Adrenal gland (tissue), 19 donors: ENCODE measurements at places on chromosomes 7 and 10. TPM values are rescaled to one million over a fixed set of nuclear protein-coding genes. Genes with fewer than 3 reads are reported as not detected.

Gene SLC26A5
- 0.42 TPM for total RNA-seq

Gene PNLIP
- total RNA-seq = 1.6 TPM

GRCh38 chr7:40223451-40224127, 88.8 kb downstream of the SUGCT start:
- DNase-seq = no peak

GRCh38 chr10:80718024-80718423, 180.3 kb downstream of the SH2D4B start:
- DNase-seq = no peak

Gene OR2A5
- not detected for total RNA-seq

Gene EBLN1
- not detected for total RNA-seq

DNA sequence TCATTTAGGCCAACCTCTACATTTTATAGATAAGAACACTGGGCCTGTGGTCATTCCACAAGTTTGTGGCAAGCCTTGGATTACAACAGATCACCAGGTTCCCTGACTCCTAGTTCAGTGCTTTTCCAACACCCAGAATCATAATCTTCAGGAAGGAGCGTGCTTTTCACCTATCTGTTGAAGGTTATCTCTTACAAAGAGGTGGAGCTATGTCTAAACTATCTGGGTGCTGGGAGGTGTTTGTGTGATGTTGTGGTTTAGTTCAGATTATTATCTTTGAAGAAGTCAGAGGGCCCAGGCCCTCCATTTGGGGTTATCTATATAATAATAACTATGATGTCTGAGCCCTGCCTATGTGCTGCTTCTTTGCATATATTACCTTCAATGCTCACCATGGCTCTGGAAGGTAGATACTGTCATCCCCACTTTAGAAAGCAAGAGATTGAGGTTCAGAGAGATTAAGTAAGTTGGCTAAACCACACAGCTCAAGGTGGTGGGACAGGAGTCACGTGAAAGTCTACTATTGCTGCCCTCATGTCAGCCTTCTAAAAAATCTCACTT, 24.0 kb downstream of the IL2RA start:
- DNase-seq = no peak

DNA sequence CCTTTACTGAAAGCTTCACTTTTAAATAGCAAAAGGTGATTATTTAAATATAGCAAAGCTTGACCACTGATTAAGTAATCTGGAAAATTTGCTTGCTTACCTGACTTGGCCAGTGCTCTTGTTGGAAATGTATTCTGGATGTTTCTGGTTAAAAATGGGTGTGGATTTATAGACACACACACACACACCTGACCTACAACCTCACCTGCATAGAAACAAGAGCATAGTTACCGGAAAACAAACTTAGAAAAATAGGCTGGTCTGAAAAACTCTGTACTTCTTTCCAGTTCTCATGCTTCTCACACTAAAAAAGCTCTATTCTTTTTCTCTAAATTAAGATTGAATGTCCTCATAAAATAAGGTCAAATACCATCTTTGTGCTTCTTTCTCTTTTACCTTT, at the start of gene AGR3:
Gene AGR3, minus strand, starts transcription at position 140 of the 400 bp plus-strand sequence. CDS start 3,365 bp downstream, outside the sequence.
- DNase-seq = no peak

GRCh38 chr10:25804505-25804904, 129.5 kb upstream of the MYO3A start:
- no peak for DNase-seq

Gene HECTD2
- 7.9 TPM for total RNA-seq

Gene CYP26A1
- 0.52 TPM for total RNA-seq

DNA sequence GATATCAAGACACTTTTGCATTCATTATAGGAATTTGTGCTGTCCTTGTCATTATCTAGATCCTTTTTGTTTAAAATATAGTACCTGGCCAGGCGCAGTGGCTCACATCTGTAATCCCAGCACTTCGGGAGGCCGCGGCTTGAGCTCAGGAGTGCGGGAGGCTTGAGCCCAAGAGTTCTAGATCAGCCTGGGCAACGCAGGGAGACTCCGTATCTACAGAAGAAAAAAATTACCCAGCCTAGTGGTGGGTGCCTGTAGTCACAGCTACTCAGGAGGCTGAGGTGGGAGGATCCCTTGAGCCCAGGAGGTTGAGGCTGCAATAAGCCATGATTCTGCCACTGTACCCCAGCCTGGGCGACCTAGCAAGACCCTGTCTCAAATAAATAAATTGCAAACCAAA, 621 bp upstream of the MORN4 start:
- DNase-seq = no peak

- DNase-seq = no peak
Observed at GRCh38 chr7:15464667-15465121, 97.1 kb downstream of the AGMO start.

- no peak for DNase-seq
Observed at GRCh38 chr7:55887821-55888247, 578 bp downstream of the ZNF713 start.

Gene CRPPA
- 0.79 TPM for total RNA-seq

- no peak for DNase-seq
Observed at GRCh38 chr7:140831724-140832123, 93.0 kb downstream of the BRAF start.

GRCh38 chr7:10360050-10360449, 613.6 kb upstream of the PHF14 start:
- no peak for DNase-seq

GRCh38 chr10:99695761-99696160, 36.2 kb downstream of the COX15 start:
- DNase-seq = no peak

DNA sequence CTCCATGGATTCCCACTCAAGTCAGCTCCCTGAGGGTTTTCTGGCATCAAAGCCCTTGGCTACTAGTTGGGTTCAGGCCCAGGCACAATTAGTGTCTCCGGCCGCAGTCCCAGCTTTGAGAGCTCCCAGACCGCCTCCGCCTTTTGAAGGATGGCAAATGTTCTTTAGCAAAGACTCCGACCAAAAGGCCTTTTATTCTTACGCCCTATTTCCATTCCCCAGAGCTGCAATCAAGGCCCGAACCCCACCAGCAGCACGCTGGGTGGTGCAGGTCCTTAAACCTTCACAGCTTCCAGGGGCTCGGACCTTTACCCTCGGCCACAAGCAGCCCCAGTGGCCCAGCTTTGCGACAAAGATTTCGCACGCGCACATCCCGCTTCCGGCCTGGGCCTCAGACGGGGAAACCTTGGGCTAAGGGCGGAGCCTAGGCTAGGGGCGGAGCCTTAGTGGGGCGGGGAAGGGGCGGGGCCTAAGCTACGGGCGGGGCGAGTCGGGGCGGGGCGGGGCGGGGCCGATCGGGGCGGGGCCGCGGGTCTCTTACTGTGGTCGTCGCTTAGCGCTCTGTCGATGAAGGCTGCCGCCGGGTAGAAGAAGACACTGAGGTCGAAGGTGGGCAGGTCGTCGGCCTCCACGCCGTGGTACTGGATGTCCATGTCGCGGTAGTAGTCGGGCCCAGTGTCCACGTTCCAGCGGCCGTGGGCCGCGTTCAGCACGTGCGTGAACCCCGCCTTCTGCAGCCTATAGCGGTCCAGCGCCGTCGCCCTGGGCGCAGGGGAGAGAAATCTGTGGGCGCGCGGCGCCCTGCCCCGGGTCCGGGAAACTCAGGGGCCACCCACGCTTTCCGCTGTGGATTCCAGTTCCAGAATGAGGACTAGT, 68.0 kb upstream of the SAMD8 start:
- no peak for DNase-seq

DNA sequence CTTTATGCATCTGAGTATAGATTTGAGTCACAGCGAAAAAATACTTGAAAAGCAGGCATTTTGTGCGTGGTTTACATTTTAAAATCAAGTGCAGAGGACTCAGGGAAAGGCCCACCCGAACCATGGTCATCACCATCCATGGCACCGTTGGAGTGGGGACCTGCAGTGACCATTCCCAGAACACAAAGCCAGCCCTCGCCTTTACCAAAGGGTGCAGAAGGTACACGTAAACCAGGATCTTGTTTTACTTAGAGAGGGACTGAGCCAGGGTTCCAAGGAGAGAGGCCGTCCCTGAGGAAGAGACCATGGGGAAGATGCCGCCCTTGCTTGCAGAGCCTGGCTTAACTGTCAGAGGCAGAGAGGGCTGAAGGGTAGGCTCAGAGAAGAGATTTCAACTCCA, 12.0 kb upstream of the CNPY1 start:
- no peak for DNase-seq

GRCh38 chr10:60525716-60526585, 136.3 kb upstream of the ANK3 start:
- no peak for DNase-seq

Gene NXPH1
- 6.8 TPM for total RNA-seq

Gene CAMK2B
- 9.2 TPM for total RNA-seq

GRCh38 chr7:116455499-116455898, 44.0 kb upstream of the CAV2 start:
- no peak for DNase-seq
